ENCODE measurements at places on chromosomes 2 and 18.

GRCh38 chr2:69685321-69686048 is 41.9 kb upstream of the AAK1 start:
- no peak for DNase-seq

- DNase-seq, result no peak
These were observed 20.1 kb downstream of the OTOF start for GRCh38 chr2:26457695-26458364.

GRCh38 chr2:48194641-48195040 is 288.3 kb upstream of the FBXO11 start:
- DNase-seq, result no peak

- DNase-seq, result no peak
These were observed 35.8 kb downstream of the MTERF4 start for GRCh38 chr2:241066171-241066892.

- DNase-seq, result no peak
These were observed 115.6 kb downstream of the LPIN1 start for GRCh38 chr2:11862049-11862448.

DNA sequence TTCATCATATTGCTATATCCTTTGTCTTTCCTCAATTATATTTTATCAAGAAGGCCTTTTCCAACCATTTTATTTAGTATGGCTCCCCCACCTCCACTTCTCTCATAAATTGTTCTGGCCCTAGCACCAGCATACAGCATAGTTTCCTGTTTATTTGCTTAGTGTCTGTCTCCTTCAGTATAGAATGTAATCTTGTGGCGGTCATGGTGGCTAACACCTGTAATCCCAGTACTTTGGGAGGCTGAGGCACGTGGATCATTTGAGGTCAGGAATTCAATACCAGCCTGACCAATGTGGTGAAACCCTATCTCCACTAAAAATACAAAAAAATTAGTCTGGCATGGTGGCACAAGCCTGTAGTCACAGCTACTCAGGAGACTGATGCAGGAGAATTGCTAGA is 39.6 kb upstream of the CLASP1 start:
- no peak for DNase-seq

GRCh38 chr2:124836416-124836815 is 811.3 kb downstream of the CNTNAP5 start:
- DNase-seq, result peak; percentile 11

- DNase-seq, result peak; percentile 45
These were observed 24.4 kb upstream of the AAK1 start for GRCh38 chr2:69667805-69668382.

- DNase-seq, result no peak
These were observed 150.0 kb upstream of the ARHGAP28 start for GRCh38 chr18:6579486-6579885.

- no peak for DNase-seq
These were observed 34.7 kb upstream of the ALPP start for GRCh38 chr2:232343821-232344220.

- no peak for DNase-seq
These were observed 7.7 kb upstream of the SATB2 start for GRCh38 chr2:199465390-199465789.

GRCh38 chr2:157339965-157340655 is 14.5 kb upstream of the ERMN start:
- DNase-seq, result no peak

DNA sequence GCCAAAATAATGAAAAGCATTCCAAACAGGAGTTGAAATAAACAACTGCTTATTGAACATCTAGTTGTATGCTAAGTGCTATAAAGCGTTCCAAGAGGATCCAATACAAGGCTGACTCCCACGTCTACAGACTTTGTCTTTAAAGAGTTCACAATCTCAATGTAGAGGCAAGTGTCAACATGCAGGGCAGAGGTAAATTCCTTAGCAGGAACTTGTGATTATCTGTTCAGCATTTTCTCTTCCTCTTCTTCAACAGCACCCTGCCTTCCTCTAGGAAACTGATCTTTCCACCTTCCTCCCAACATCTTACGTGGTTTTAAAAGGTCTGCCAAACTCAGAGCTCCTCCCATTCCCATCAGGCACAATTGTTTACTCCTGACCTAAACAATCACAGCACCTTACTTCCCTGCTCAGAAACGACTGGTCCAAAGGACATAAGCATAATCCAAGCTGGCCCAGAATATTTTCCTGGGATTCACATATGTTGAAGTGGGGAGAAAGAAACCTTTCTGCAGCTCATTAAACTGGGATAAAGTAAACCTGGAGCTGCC is 83.9 kb downstream of the ITSN2 start:
- no peak for DNase-seq

DNA sequence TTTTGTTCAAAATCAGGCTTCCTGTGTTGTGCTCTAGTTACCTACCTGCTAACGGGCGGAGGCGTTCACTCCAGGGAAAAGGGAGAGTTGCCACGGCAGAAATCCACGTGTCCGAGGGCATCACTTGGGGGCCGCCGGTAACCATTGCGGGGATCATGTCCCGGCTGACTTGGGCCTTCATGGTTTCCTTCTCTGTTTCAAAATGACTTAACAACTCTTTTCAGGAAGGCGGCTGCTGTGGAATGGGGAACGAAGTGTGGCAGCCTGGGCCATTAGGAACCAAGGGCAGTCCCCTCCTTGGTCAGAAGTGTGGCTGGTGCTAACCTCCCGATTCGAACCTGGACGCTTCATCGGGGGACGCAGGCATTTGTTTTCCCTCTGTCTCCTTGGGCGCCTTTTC is 56.8 kb downstream of the INPP5D start:
- DNase-seq, result no peak

- DNase-seq, result peak; percentile 14
These were observed 688.9 kb upstream of the ID2 start for GRCh38 chr2:7992612-7993602.

GRCh38 chr2:48767330-48767729 is 11.8 kb upstream of the LHCGR start:
- DNase-seq, result no peak

GRCh38 chr2:40062381-40062780 is 283.3 kb upstream of the THUMPD2 start:
- DNase-seq, result no peak

GRCh38 chr2:151637271-151637781 is 97.0 kb downstream of the NEB start:
- no peak for DNase-seq

GRCh38 chr18:59576541-59577385 is 120.5 kb downstream of the CCBE1 start:
- DNase-seq, result no peak

DNA sequence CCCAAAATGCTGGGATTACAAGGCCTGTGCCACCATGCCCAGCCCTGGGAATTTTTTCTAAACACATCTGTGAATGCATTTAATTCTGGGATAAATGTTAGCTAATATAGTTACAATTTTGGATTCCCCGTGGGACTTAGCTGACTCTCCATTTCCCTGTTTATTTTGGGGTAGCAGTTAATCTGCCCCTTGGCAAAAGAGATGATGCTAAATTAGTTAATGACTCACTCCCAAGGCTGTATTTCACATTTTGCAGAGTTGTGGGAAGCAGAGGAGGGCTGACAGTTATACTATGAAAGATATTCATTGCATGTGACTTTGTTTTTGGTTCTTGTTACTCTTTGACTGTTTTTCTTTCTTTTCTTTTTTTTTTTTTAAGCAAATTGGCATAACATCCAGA is 3.2 kb downstream of the MTHFD2 start:
- peak; percentile 71 for DNase-seq

DNA sequence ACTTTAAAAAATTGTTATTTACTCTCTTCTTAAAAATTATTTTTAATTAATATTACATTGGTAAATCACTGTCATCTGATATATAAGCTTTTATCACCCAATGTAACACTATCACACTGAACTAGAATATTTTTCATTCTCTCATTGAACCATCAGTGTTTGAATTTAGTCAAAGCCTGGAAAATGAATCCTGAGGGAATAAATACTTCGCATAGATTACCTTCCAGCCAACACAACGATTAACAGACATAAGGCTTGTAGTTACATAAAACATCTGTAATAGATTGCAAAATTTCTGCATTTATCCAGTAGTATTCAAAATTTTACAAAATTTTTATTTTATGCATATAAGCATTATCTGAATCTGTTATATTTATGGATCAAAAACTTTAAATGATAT is 314.9 kb downstream of the ERBB4 start:
- DNase-seq, result no peak
